Upper lobe of right lung (tissue), 1 donor: ENCODE measurements at places on chromosomes 7 and 10. TPM values are rescaled to one million over a fixed set of nuclear protein-coding genes. Genes with fewer than 3 reads are reported as not detected.

The CEP55 gene
- 0.35 TPM for total RNA-seq

The NT5C3A gene
- total RNA-seq, result 34.0 TPM

- no peaks in the 10 kb centered on the region for H3K27me3 ChIP-seq
- no peaks in the 10 kb centered on the region for H3K4me1 ChIP-seq
- DNase-seq, result no peak
- no peak overlapping the region for H3K27ac ChIP-seq
- no peak overlapping the region for H3K4me3 ChIP-seq
Measured at GRCh38 chr10:62413048-62413447, 38.9 kb downstream of the ZNF365 start.

The CALHM3 gene
- total RNA-seq, result not detected

- no peak overlapping the region for H3K4me3 ChIP-seq
- no peak for DNase-seq
- H3K27ac ChIP-seq, result no peak overlapping the region
- H3K27me3 ChIP-seq, result no peaks in the 10 kb centered on the region
- H3K36me3 ChIP-seq, result no peaks in the 10 kb centered on the region
Measured at GRCh38 chr10:67114945-67115344, 189.1 kb downstream of the LRRTM3 start.

The ZNF425 gene
- 1.4 TPM for total RNA-seq

DNA sequence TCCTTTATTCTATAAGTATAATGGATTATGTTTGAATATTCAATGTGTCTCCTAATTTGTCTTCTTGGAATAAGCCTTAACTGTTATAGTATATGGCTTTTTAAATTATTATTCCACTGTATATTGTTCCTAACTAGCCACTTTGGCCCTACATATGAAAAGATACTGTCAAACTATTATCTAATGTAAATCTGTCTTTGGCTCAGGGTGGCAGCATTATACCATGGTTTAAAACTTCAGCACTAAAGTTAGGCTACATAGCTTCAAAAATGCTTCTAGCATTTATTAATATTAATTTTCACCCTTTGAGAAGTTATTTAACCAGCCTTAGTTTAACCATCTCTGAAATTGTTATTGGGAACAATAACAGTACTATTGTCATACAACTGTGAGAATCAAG, 543.1 kb upstream of the MBL2 start:
- no peaks in the 10 kb centered on the region for H3K27me3 ChIP-seq
- H3K4me1 ChIP-seq, result no peaks in the 10 kb centered on the region
- no peaks in the 10 kb centered on the region for H3K36me3 ChIP-seq
- no peak for DNase-seq

The KBTBD2 gene
- total RNA-seq, result 44.7 TPM

The TMEM176B gene
- 68.2 TPM for total RNA-seq

- no peaks in the 10 kb centered on the region for H3K36me3 ChIP-seq
- peaks cover 15% of the 10 kb centered on the region for H3K4me1 ChIP-seq
- H3K4me3 ChIP-seq, result peak overlapping the region; percentile 51
- H3K27ac ChIP-seq, result peak overlapping the region; percentile 51
Measured at GRCh38 chr10:114100848-114101741, 57.4 kb downstream of the ADRB1 start.
